ENCODE measurements at places on chromosomes 13 and 19.

GRCh38 chr19:41328157-41328841 is 18.3 kb downstream of the CCDC97 start:
- no peak for DNase-seq

DNA sequence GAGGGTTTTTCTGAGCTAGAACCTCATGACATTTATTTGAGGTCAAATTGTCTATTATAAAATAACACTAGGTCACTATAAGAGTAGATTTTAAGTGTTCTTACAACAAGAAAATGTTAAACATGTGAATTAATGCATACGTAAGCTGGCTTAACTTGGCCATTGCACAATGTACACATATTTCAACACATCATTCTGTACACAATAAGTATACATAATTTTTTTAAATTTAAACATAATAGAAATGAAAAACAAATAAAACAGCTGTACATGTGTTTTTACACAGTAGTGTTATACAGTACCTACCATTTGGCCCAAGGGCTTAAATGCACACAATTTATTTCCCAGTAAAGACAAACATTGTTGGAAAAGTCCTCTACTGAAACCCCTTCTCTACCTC is 269.9 kb downstream of the DACH1 start:
- DNase-seq = no peak

DNA sequence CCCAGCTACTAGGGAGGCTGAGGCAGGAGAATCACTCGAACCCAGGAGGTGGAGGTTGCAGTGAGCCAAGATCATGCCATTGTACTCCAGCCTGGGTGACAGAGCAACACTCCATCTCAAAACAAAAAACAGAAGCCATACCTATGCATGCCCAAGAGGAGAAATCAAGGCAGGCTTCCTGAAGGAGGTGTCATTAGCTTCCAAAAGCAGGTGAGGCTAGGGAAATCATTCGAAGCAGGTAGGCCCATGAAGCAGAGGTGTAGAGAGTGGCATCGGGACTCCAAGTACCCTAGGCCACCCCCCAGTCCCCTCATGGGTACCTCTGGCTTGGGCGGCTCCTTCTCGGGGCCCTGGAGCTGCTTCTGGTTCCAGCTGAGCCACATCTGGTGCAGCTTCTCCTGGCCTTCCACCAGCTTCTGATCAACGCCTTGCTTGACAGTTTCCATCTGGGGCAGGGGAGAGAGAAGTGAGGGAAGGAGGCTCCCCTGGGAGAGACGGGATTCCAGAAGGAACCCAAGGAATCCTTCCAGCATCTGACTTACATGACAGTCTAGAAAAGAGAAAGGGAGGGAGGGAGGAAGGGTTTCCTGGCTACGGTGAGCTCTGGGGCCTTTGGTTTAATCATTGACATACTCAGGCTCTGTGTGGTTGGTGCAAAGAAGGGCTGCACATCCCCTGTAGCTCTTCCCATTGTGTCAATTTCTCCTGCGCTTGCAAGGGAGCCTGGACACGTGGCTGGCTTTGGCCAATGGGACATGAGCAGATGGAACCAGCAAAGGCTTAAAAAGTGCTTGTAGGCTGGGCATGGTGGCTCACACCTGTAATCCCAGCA is 13.1 kb upstream of the TICAM1 start:
- DNase-seq = no peak

DNA sequence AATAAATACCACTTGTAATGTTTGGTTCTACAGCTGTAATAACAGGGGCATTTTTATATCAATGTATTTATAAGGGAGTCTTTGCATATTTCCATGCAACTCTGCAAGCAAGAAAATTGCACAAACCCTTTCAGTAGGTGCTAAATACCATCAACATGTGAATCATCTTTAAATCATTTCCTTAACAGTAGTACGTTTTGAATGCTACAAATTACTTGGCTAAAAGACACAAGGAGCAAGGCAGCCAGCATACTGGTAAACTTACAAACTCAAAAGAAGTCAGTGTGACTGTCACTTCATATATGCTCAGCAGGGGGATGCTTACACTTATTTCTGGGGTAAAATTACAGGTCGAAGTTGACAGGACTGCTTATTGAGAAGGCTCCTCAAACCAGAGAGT is 402.4 kb downstream of the EFNB2 start:
- no peak for DNase-seq

DNA sequence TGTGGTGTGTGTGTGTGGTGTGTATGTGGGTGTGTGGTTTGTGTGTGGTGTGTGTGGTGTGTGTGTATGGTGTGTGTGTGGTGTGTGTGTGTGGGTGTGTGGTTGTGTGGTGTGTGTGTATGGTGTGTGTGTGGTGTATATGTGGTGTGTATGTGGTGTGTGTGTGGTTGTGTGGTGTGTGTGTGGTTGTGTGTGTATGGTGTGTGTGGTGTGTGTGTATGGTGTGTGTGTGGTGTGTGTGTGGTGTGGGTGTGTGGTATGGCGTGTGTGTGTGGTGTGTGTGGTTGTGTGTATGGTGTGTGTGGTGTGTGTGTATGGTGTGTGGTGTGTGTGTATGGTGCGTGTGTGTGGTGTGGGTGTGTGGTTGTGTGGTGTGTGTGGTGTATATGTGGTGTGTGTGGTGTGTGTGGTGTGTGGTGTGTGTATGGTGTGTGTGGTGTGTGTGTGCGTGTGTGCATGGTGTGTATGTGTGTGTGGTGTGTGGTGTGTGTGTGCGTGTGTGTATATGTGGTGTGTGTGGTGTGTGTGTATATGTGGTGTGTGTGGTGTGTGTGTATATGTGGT is 8.7 kb downstream of the SHISA7 start:
- no peak for DNase-seq

DNA sequence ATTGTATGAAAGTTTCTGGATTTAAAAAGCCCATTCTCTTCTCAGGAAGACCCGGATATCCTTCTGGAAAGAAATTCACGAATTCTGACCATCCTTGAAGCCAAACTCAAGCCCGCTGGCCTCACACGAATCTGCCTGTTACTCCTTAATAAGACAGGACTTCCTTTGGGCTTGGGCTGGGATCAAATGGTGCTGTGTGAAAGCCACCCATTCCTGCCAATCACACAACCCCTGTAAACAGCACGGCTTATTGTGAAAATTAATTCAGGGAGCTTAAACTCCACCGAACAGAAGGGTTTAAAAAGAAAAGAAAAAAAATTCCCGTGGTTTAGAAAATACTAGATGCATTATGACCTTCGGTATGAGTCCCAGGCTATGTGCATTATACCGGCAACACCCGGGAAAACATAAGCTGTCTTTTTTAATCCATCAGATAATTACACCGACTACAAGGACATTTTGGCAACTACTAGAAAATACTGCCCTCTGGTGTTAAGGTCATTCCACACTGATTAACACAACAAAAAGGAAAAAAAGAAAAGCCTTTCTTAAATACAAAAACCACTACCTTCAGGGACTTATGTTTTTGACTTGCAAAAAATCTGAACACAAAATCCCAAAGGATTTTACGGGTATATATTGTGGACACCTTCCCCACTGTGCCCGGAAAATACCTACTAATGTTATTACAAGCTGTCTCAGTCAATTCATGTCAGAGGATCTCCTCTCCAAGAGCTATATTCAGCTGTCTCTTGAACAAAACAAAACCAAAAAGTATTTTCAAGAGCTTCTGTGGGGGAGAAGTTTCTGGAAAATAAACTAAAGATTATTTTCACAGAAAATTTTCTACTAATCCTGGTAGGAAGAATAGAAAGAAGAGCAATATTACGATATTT is 76.0 kb upstream of the LSM14A start:
- peak; percentile 34 for DNase-seq

GRCh38 chr19:2415281-2415972 is 12.0 kb downstream of the TIMM13 start:
- DNase-seq = no peak

DNA sequence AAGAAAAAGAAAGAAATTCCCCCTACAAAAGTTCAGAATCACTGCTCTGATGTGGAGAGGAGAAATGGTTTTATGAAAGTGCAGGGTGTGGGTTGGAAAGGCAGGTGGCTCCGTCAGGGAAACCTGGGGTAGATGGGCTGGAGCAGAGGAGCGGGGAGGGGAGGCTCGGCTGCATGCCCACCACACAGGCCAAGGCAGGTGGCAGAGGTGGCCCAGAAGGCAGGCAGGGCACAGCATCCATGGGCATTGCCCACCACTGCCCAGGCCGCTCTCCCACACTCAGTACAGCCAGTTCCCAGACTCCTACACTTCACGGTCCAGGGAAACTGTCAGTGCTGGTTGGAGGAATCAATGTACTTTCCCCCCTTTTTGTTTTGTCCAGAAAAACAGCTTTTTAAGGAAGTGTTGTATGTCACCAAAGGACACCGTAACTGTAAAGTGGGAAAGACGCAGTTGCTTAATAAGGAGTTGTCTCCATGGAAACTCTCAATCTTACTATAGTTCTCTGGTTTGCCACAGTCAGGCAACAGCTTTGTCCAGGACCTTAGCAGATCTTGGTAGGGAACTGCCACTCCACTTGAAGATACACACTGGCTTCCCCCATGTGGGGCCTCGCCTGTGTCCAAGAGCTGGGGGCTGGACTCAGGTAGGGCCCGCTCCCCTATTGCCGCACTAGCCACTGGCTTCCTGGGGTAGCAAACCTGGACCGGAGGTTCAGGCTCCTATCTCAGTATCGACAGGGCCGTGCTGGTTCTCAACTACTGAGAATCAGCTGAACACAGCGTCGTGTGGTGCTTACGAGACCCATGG is 82.9 kb downstream of the RAB20 start:
- no peak for DNase-seq

DNA sequence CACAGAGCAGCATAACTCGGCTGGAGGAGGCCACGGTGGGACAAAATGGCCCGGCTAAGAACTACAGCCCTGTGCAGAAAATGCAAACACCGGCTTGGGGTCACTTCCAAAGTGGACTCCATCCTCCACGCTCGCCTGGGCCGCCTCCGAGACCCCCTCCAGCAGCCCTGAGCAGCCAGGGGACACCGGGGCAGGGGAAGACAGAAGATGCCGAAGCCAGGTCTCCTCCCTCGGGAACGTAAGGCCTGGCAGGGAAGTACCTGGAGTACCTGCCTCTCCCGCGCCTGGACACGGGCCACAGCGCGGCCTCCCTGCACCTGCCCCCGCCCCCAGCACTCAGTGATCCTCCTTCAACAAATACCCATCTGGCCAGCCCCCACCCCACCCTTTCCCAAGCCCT is 5.0 kb downstream of the LMNB2 start:
- no peak for DNase-seq

GRCh38 chr13:24911133-24911908 is 147.4 kb downstream of the RNF17 start:
- no peak for DNase-seq

DNA sequence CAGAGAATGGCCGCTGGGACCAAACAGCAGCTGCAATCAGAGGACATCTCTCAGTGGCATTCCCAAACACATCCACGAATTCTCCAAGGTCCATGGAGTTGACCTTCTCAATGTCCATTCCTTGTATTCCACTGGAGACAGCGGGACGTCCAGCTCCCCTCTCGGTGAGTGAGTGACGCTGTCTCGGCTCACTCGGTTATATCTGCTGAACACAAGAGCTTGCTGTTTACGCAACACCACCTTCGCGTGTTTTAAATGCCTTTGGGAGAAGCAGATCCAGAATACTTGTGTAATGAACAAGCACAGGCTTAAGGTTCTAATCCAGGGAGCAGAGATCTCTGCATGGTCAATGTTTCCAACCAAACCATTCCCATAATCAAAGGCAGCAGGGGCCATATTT is at the start of gene URAD:
Gene URAD (minus strand): TSS at position 174 of the 400 bp plus-strand sequence. CDS start 56 bp downstream, at position 118.
- no peak for DNase-seq

DNA sequence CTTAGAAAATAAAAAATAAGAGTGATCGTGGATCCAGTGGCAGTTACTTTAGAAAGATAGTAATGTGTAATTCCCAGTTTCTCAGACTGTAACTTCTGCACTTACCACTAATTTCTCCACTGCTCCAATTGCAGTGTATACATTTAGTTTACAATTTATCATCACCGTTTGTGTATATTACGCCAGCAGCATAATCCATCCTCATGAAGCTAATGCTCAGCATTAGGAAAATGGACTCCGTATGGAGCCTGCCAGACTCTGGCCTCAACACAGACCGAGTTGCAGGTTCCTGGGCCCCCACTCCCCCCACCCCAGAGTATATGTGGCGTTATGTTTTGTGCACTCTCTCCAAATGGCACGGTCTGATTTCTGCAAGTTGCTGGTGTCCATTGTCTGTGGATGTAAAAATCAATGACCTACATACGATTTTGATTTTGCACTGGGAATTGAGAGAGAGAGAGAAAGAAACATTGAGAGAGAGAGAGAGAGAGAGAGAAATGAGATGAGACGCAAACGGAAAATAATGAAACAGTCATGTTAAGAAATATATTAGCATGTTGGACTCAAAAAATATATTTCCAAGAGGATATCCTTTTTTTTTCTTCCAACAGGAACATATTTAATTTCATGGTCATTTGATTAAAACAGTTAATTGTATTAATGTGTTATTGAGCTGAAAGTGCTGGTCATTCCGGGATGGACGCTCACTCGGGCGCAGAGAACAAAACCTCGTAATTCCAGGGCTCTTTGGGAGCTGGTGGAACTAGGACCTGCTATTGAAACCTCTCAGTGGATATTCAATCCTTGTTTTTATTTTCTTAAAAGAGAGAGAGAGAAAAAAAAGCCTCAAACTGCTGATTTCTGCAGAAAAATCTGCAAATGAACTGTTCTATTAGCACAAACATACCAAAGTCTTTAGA is 278.8 kb downstream of the TSHZ3 start:
- DNase-seq = no peak

- no peak for DNase-seq
These were observed 4.0 kb upstream of the MCF2L start for GRCh38 chr13:112964971-112965492.

- DNase-seq = no peak
These were observed 12.9 kb downstream of the SPC24 start for GRCh38 chr19:11142528-11143171.

- DNase-seq = peak; percentile 38
These were observed 4.6 kb downstream of the PIK3R2 start for GRCh38 chr19:18157465-18158063.

- DNase-seq = no peak
These were observed 2117.6 kb downstream of the PCDH9 start for GRCh38 chr13:65112531-65112941.

GRCh38 chr13:63490149-63490548 is 2074.5 kb upstream of the PCDH20 start:
- DNase-seq = no peak

GRCh38 chr19:42683917-42684513 is 56.3 kb downstream of the PSG3 start:
- no peak for DNase-seq

GRCh38 chr19:18761531-18762110 is 29.5 kb downstream of the COMP start:
- DNase-seq = no peak

GRCh38 chr13:112252804-112253590 is 123.2 kb upstream of the SPACA7 start:
- DNase-seq = peak; percentile 5

DNA sequence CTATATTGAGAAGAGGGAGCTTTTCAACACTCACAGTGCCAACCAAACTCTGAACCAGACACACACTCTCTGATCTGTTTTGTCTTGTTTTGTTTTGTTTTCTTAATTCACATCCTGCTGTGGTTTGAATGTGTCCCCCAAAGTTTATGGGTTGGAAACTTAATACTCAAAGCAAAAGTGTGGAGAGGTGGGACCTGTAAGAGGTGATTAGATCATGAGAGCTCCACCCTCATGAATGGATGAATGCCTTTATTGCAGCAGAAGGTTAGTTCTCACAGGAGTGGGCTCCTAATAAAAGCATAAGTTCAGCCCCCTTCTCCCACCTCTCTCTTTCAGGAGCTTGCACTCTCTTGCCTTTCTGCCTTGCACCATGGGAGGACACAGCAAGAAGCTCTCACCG is 957.1 kb downstream of the PCDH9 start:
- DNase-seq = no peak
